ENCODE measurements at places on chromosomes 12 and 14.

GRCh38 chr14:81348061-81348460, 52.1 kb downstream of the STON2 start:
- DNase-seq = peak; percentile 26

GRCh38 chr12:38785381-38785780, 120.0 kb downstream of the CPNE8 start:
- no peak for DNase-seq

- DNase-seq = no peak
Measured at GRCh38 chr14:66360366-66360926, 125.7 kb upstream of the CCDC196 start.

- no peak for DNase-seq
Measured at GRCh38 chr12:120209851-120210250, 8.9 kb upstream of the RPLP0 start.

DNA sequence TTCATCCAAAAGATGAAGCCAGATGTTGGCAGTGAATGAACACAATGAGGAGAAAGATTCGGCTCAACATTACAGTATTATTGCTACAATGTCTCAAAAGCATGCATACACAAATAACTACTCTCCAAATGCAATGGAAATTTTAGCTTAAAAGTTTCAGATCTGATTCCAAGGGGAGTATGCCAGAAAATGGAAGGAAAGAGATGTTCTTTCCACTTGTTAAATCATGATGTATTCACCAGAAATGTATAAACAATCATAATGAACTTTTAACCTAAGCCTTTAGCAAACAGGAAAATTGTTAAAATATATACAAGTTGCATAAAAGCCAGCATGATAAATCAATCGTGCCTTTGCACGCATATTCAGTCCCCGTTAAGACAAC, 62.1 kb downstream of the SH2B3 start:
- no peak for DNase-seq

DNA sequence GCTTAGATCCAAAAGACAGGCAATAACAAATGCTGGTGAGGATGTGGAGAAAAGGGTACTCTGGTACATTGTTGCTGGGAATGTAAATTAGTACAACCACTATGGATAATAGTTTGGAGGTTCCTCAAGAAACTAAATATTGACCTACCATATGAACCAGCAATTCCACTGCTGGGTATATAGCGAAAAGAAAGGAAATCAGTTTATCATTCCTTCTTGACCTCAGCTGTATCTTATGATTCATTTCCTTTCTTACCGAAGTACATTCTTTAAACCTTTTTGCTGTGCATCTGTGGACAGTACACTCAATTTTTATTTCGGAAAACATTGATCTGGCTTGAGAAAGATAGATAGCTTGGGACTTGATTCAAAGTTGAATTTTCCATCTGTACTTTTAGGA, 183.2 kb upstream of the LRFN5 start:
- DNase-seq = no peak

GRCh38 chr12:11652351-11653040, 3.0 kb downstream of the ETV6 start:
- peak; percentile 27 for DNase-seq

- no peak for DNase-seq
Measured at GRCh38 chr12:89756194-89756584, 47.6 kb upstream of the ATP2B1 start.

DNA sequence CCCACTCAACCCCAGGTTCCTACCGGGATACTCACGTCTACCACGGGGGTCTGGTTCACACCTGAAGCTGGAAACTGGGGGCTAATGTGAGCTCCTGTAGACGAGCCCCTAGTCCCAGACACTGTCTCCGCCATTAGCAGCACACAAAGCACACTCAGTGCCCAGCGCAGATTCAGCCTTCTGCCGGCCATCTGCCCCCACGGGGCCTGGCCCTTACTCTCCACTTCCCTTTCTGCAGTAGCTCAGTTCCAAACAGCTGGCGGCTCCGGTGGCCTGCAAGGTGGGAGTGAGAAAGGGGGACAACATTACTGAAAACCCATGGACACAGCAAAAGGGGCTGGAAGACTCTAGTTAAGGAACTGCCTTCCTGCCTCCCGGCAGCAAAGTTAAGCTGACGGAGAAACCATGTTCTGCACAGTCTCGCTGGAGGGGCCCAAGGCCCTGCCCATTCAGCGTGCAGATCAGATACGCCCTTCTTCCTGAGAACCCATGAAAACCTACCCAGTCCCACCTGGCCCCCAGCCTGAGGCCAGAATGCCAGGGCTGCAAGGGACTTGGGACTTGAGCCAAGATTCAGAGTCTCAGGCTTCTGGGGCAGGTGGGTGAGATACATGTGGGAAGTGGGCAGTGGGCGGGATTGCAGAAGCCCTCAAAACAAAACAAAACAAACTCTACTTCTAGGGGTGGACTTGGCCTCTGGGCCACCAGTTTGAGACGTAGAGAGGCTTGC, 2.1 kb downstream of the SLC8B1 start:
- no peak for DNase-seq

DNA sequence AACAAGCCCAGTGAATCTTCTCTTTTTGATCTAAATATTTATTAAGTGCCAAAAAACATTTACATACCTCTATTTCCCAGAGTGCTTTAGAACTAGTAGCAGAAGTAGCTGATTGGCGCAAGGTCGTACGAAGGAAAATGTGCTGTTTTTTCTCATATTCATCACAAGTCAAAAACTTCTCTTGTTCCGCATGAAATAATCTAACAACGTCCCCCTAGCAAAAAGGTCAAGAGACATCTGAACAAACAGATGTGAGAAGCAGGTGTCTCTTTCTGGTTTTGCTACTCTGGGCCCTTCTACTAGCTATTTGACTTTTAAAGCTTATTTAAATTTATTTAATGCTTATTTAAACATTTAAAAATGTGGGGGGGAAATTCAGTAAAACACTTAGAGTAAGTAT, 117.8 kb downstream of the ITPR2 start:
- no peak for DNase-seq

GRCh38 chr14:69464379-69464778, 20.1 kb upstream of the PLEKHD1 start:
- DNase-seq = no peak

- DNase-seq = peak; percentile 59
Measured at GRCh38 chr14:35818346-35819115, 7.6 kb upstream of the BRMS1L start.
